ENCODE measurements at places on chromosomes 6 and 20.

DNA sequence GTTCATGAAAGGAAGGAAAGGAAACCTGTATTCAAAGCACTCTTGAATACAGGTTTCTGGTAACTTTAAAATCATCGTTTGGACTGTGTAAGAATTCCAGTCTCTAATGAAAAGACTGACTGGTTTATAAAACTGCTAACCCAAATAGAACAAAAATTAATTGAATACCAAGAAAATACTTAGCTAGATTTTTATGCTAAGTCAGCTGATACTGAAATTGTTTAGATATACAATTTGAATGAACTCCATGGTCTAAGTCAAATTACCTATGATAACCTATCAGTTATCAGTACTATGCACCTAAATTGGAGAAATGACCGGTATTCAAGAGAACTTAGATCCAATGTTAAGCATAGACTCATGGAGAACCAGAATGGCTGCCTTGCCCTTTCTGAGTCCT, 338.3 kb downstream of the RNF144B start:
- DNase-seq, result no peak

GRCh38 chr6:113825781-113826180, 31.4 kb upstream of the MARCKS start:
- DNase-seq, result no peak

- DNase-seq, result no peak
Observed at GRCh38 chr6:106745824-106746582, 116.6 kb downstream of the QRSL1 start.

- no peak for DNase-seq
Observed at GRCh38 chr20:16599257-16599656, 26.0 kb upstream of the KIF16B start.

- DNase-seq, result no peak
Observed at GRCh38 chr20:3739054-3739925, 6.8 kb downstream of the HSPA12B start.

GRCh38 chr6:3455569-3456394, 1.1 kb downstream of the SLC22A23 start:
- peak; percentile 12 for DNase-seq
